Stimulated activated CD4-positive, alpha-beta T cell treated with anti-CD3 and anti-CD28 coated beads, Interleukin-4, amount 100 ng/mL, for 48 hours (primary cell): ENCODE measurements at places on chromosomes 1 and 21.
A peak's percentile ranks its signal among the peaks of the same experiment; 100 is the strongest.

- DNase-seq, result no peak
Observed at GRCh38 chr21:36828891-36829515, 130.1 kb downstream of the SIM2 start.

DNA sequence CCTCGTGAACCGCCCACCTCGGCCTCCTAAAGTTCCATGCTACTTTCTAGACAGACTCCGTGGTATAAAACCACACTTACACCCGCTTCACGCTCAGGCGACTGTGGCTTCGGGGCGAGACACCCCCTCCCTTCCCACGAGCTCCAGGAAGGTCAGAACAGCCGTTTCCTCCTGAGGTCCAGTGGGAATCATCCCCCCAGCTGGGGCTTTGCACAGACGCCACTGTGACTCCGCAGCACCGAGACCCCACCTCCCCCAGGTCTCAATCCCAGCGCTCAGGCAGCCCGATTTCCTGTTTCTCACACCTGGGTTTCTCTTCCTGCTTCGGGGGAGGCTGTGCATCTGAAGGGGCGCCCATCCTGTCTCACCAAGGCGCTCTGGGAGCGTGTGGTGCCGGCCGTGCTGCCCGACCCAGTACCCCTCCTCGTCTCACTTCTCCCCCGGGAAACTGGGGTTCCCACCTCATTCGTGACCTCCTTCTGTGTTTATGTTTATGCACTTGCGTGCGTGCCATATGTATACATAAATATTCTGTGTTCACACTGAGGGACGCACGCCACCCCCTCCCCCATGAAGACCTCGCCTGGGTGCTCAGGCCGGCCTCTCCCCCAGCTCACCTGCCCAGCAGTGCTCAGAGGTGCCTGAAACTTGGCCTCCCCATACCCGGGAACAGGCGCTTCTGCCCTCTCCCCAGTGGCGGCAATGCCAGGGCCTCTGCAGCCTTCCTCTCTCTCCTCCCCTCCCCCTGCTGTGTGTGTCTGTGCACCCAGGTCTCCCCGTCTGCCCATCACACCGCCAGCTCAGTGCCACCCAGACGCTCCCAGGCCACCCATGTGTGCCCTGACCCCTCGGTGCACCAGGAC lies 14.6 kb downstream of the SLC35E2B start:
- DNase-seq, result peak; percentile 19

GRCh38 chr1:154944401-154945159 lies 8.1 kb upstream of the PMVK start:
- no peak for DNase-seq

- no peak for DNase-seq
Observed at GRCh38 chr1:94033849-94034248, 87.1 kb downstream of the ABCA4 start.

- DNase-seq, result no peak
Observed at GRCh38 chr1:231494439-231495110, 33.9 kb upstream of the TSNAX start.

DNA sequence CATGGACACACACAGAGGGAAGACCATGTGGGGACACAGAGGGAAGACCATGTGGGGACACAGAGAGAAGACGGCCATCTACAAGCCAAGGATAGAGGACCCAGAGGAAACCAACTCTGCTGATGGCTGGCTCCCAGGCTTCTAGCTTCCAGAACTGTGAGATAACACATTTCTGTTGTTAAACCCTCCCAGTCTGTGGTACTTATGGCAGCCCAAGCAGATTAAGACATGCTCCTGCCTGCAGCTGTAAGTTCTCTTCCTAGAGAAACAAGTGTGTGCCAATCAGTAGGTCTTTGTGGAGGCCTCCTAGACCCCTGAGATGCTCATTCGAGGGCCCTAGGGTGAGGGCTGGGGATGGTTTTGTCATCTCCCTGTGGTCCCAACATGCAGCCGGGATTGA lies 2.7 kb downstream of the AGT start:
- no peak for DNase-seq
